H54 (cell line): ENCODE measurements at places on chromosomes 11 and 22.

- DNase-seq, result no peak
Measured at GRCh38 chr11:45671246-45672171, 6.1 kb upstream of the CHST1 start.

DNA sequence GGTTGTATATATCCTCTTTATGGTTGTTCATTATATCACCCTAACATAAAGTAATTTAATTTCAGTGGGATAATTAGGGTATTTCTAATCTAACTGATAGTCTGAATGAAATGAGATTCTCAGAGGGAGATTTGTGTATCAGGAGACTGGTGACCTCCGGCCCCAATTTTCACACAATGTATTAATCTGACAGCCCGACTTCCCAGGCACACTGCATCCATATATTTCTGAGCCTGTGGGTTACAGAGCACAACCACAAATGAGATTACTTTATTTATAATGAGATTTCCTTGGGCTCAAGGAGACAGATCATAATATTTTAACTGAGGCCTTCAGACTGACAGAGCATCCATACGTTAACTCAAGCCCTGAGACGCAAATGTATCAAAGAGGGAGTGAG, 125.9 kb downstream of the RCN1 start:
- no peak for DNase-seq

GRCh38 chr11:36342327-36342726, 46.2 kb downstream of the PRR5L start:
- no peak for DNase-seq

GRCh38 chr11:43737201-43737590, 56.7 kb downstream of the HSD17B12 start:
- DNase-seq, result no peak

DNA sequence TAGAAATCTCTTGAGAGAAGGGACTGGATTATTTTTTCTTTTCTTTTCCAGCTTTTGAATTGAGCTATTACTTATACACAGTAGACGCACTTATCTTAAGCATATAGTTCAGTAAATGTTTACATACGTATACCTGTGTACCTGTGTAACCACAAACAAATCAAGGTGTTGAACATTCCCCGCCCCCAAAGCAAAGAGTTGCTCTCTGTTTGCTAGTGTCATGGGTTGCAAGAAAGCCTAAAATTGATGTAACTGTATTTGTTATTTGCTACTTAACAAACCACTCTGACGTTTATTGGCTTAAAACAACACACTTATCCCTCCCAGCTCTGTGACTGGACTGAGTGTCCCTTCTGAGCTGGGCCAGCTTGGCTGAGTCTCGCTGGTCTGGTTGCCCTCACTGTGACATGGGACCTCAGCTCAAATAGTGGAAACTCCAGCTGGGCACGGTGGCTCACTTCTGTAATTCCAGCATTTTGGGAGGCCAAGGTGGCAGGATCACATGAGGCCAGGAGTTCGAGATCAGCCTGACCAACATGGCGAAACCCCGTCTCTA, 25.4 kb upstream of the CABP2 start:
- DNase-seq, result no peak

DNA sequence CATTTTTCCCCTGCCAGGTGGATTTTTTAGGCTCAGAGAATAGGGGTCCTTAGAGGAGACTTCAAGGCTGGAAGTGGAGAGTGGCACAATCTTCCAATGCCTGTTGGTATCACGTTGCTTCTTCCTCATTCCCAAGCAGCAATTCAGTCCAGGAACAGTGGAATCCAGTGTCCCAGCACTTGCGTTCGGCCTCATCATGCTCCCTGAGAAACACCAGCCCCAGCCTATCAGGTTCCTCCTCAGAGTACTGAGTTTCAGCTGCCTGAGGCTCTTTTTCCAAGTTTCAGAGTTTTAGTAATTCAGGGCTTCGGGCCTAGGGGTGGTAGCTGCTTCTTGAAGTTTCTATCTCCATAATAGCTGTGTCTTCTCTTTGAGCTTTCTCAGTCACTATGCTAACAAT, 31.9 kb upstream of the NRGN start:
- no peak for DNase-seq

GRCh38 chr11:19691815-19692500, 20.7 kb upstream of the NAV2 start:
- DNase-seq, result no peak

GRCh38 chr22:29148036-29148435, 57.7 kb upstream of the EMID1 start:
- no peak for DNase-seq

DNA sequence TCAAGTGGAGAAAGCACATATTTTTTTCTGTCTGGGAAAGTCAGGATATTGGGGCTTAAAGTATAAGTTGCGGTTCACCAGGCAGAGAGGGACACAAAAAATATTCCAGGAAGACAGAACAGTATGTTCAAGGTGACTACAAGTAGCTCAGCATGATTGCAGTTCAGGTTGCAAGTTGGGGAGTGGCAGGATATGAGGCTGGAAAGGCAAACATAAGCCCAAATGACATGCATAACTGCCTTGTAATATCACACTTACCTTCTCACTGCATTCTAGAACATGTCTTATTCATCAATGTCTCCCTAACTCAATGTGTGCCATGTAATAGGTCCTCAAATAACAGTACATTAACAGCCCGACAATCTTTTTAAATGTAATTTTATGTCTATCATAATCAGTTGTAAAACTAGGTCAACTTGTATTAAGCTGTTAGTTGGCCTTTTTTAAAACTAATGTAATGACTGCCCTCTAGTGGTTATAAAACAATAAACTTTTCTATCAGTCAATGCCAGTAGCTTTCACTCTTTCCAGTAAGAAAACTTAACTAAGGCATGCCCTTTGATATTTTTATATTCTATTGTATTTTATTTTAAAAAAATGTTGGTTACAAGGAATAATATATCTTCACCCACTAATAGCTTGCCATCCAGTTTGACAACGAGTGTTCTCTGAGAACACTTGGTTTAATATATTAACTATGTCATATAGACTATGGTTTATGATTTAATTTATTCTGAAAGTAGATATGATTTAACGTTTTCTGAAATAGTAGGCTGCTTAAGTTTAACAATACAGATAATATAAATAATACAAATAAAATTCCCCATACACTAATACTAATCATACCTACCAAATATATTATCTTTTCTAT, 39.4 kb upstream of the CFAP300 start:
- DNase-seq, result no peak

GRCh38 chr11:19597206-19597605, 115.4 kb upstream of the NAV2 start:
- peak; percentile 30 for DNase-seq

- DNase-seq, result no peak
Measured at GRCh38 chr11:69270941-69271340, 23.0 kb upstream of the MYEOV start.

- DNase-seq, result no peak
Measured at GRCh38 chr11:3969613-3970012, 114.1 kb downstream of the STIM1 start.

DNA sequence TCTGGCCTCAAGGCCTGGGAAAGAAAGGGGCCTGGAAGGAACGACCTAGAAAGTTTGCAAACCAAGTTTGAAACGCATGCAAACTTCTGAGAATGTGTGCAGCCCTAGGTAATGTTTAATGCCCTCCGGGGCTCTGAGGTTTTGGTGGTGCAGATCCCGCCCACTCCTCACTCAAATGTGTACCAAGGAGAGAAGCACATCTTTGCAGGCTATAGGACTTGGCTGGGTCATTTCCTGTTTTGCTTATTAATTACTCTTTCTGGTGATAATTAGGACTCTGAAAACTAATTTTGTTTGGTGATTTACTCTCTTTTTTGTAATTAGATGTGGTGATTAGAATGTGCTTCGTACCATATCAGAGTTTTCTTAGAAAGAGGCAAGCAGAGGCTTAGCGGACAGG, 625.9 kb upstream of the CADM1 start:
- no peak for DNase-seq

- no peak for DNase-seq
Measured at GRCh38 chr11:9974375-9974774, 310.5 kb downstream of the SWAP70 start.

- no peak for DNase-seq
Measured at GRCh38 chr11:111912535-111912934, at the start of gene HSPB2. TSS of gene HSPB2 (plus strand) at chr11:111912734. CDS start at chr11:111912830, 96 bp downstream.

GRCh38 chr11:63845303-63845702, 6.4 kb downstream of the MARK2 start:
- peak; percentile 49 for DNase-seq

GRCh38 chr11:102276362-102276761, 40.9 kb upstream of the BIRC3 start:
- no peak for DNase-seq

DNA sequence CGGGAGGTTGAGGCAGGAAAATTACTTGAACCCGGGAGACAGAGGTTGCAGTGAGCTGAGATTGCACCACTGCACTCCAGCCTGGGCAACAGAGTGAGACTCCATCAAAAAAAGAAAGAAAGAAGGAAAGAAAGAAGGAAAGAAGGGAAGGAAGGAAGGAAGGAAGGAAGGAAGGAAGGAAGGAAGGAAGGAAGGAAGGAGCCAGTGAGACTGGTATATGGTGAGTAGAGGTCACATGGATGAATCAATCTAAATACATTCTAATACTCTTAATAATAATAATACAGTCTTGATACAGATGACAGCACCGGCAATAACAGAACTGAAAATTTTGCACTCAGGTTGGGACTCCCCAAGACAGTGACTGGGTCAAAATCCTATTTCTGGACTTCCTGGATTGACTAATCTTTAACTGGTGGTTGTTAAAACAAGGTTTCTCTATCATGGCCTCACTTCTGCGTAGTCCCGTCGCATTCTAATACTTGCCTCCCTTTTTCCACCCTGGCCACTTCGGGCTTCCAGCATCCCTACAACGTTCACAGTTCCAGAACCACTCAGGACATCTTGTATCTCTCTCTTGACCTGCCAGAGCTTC, 53.5 kb upstream of the EIF3M start:
- DNase-seq, result no peak

GRCh38 chr11:82771781-82772180, 38.1 kb upstream of the FAM181B start:
- DNase-seq, result no peak

- no peak for DNase-seq
Measured at GRCh38 chr11:33362051-33362910, 105.1 kb downstream of the HIPK3 start.

- DNase-seq, result no peak
Measured at GRCh38 chr11:123364080-123364479, 66.0 kb upstream of the GRAMD1B start.

GRCh38 chr11:27847496-27847895, 147.2 kb upstream of the BDNF start:
- no peak for DNase-seq

- no peak for DNase-seq
Measured at GRCh38 chr11:47918370-47918690, 62.0 kb upstream of the PTPRJ start.

- DNase-seq, result no peak
Measured at GRCh38 chr11:74443071-74443864, 24.1 kb downstream of the KCNE3 start.

GRCh38 chr11:129910360-129910759, 15.0 kb upstream of the NFRKB start:
- no peak for DNase-seq

GRCh38 chr11:116384876-116385275, 387.9 kb downstream of the BUD13 start:
- no peak for DNase-seq

DNA sequence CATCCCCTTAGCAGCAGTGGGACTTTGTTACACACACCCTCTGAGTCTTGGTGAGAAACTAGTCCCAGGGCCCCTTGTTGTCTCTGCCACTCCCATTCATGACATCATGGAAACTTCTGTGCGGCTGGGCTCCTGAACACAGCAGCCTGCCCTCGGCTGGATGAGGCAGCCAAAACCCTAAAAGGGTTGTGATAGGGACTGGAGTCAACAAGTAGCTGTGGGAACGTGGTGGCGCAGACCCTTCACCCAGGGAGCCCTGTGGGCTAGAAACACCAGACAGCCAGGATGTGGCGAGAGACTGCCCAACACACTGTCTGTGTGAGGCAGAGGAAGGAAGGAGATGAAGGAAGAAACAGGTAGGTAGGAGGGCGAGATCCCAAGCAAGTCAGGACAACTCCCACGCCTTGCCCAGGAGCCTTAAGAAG, 3.9 kb downstream of the CD3D start:
- no peak for DNase-seq

GRCh38 chr11:2931771-2932738, 2.8 kb upstream of the PHLDA2 start:
- DNase-seq, result no peak

DNA sequence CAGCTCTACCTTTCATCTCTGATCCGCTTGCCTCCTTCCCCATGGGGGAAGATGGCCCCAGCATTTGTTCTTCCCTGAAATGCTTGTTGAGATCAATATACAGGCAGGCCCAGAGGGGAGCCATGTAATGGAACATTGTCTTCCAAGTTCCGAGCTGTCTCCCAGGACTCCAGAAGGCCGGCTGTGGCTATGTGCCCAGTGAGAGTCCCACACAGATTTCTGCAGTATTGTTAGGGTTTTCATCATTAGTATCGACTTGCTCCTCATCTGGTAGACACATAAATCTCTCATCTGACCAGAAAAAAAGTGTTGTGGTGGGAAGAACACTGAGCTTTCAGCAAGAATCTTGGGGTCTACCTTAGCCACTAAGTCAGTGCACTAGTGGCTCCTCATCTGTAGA, 163.4 kb downstream of the TRIM29 start:
- no peak for DNase-seq

DNA sequence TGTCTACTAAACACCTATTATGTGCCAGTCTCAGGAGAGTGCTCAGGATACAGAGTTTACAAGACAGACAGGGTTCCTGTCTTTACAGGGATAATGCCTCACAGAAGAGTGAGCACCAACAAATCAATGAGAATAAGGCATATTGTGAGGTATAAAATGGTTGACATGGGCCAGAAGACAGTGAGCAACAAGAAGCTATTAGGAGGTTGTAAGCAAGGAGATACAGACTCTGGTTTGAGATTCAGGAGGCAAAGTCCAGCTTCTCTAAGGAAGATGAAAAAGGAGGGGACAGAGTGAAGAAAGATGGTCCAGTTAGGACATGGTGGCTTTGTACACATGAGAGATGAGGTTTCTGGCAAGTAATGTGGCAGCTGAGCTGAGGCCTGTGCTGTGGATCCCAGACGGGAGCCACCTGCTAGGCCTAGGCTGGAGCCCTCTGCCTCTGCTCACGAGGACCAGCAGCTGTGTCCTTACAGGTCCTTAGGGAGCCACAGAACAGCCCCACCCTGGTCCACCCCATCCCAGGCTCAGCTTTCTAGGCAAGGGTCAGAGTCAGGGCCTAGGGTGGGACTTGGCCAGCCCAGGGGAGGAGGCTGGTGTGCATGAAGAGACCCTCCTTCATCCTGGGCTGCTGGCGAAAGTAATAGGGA, 110.5 kb downstream of the ZNF280B start:
- no peak for DNase-seq

GRCh38 chr22:32063701-32064100, 20.6 kb downstream of the SLC5A1 start:
- DNase-seq, result no peak

GRCh38 chr22:38250643-38251340, 22.0 kb downstream of the TMEM184B start:
- DNase-seq, result no peak

GRCh38 chr11:10943968-10944367, 86.1 kb upstream of the ZBED5 start:
- no peak for DNase-seq

- DNase-seq, result no peak
Measured at GRCh38 chr11:88435415-88435814, 97.9 kb upstream of the CTSC start.

- no peak for DNase-seq
Measured at GRCh38 chr11:46737699-46738098, 18.7 kb downstream of the F2 start.
